Endothelial cell of umbilical vein (primary cell): ENCODE measurements at places on chromosomes 7 and 10.

DNA sequence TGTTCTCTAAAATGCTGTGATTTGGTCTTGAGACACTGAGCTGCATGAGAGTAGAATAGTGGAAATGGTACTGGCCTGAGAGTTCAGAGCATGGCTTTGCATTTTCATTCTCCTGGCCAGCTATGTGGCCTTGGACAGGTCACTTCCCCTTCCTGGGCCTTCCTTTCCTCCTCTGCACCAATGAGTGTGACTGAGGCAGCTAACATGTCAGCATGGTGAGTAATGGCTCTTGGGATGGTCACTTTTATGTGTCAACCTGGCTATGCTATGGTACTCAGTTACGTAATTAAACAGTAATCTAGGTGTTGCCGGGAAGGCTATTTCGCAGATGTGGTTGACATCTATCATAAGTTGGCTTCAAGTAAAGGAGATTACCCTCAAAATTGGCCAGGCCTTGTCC lies 109.3 kb downstream of the RTKN2 start:
- DNase-seq, result no peak
- no peaks in the 10 kb centered on the region for H3K4me1 ChIP-seq
- H3K27me3 ChIP-seq, result no peaks in the 10 kb centered on the region

GRCh38 chr7:85471740-85472139 lies 284.9 kb upstream of the SEMA3D start:
- no peaks in the 10 kb centered on the region for H3K27me3 ChIP-seq
- no peak overlapping the region for H3K27ac ChIP-seq
- H3K4me1 ChIP-seq, result no peaks in the 10 kb centered on the region
- DNase-seq, result peak; percentile 3
- no peak overlapping the region for H3K4me3 ChIP-seq
- H3K36me3 ChIP-seq, result no peaks in the 10 kb centered on the region

DNA sequence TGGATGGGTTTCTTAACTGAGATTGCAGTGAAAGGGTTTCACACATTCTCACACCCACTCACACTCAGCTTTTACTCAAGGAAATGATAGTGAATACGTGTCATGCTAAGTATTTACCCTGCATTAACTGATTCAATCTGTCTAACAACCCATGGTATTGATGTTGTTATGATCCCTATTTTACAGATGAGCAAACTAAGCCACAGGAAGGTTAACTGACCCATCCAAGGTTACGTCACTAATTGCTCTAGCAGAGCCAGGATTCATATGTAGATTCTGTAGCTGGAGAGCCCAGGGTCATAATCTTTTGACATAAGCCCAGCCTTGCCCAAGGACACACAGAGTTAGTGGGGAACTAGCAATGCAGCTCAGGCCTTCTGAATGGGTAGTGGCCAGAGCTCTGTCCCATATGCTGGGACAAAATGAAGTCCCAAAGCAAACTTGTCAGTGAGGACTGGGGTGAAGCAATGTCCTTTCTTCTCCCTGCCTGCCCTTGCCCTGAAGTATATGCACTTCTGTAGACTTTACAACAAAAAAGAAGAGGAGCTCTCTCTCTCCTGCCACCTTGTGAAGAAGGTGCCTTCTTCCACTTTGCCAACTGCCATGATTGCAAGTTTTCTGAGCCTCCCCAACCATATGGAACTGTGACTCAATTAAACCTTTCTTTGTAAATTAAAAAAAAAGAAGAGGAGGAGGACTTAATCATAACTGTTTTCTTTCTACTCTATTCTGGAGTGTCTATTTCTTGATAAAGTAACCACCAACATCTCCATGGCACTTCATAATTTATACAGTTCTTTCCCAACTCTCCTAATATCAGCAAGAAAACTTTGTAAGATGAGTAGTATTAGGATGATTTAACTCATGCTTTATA lies 4.9 kb upstream of the CYP3A7 start:
- no peak for DNase-seq
- no peak overlapping the region for H3K27ac ChIP-seq
- no peaks in the 10 kb centered on the region for H3K36me3 ChIP-seq
- no peaks in the 10 kb centered on the region for H3K27me3 ChIP-seq
- H3K4me1 ChIP-seq, result no peaks in the 10 kb centered on the region
- no peak overlapping the region for H3K4me3 ChIP-seq

DNA sequence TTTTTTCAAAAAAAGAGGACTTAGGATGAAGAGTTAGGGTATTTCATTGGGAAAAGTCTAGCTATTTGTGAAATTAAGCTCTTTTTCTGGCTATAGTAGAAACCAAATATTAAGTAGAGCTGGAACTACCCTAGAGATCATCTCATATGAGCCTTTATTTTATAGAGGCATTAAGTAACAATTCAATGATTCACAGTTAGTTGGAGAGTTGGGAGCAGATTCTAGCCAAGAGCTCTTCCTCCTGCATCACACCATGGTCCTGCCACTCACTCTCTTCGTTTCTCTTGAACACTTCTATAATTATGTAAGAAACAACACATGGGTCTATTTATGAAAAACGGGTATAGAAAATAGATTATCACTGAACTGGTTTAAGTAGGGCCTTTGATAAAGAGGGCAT lies 76.1 kb upstream of the ANK3 start:
- H3K27me3 ChIP-seq, result no peaks in the 10 kb centered on the region
- no peaks in the 10 kb centered on the region for H3K36me3 ChIP-seq
- no peak overlapping the region for H3K27ac ChIP-seq
- no peak overlapping the region for H3K4me3 ChIP-seq
- no peak for DNase-seq

GRCh38 chr7:128178611-128179010 lies 62.5 kb upstream of the LEP start:
- H3K4me1 ChIP-seq, result no peaks in the 10 kb centered on the region
- no peak overlapping the region for H3K4me3 ChIP-seq
- no peak overlapping the region for H3K27ac ChIP-seq
- H3K36me3 ChIP-seq, result no peaks in the 10 kb centered on the region

DNA sequence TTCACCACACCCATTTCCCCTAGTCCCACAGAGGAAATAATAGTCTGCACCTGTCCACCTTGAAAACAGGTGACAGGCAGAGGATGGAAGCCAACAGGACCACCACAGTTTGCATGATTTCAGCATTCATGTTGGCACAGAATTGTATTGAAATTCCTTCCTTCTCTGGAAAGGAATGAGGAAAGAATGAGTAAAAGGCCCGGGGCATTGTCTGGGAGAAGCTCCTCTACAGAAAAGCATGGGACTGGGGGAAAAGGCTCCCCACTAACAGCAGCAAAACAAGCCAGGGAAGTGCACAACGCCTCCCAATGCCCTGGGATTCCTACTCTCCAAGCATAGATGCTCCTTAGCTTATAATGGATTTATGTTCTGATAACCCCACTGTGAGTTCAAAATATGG lies 28.5 kb upstream of the TOMM7 start:
- no peak overlapping the region for H3K4me3 ChIP-seq
- peaks cover 4% of the 10 kb centered on the region for H3K27me3 ChIP-seq
- no peak overlapping the region for H3K27ac ChIP-seq
- H3K36me3 ChIP-seq, result no peaks in the 10 kb centered on the region
- peaks cover 11% of the 10 kb centered on the region for H3K4me1 ChIP-seq

DNA sequence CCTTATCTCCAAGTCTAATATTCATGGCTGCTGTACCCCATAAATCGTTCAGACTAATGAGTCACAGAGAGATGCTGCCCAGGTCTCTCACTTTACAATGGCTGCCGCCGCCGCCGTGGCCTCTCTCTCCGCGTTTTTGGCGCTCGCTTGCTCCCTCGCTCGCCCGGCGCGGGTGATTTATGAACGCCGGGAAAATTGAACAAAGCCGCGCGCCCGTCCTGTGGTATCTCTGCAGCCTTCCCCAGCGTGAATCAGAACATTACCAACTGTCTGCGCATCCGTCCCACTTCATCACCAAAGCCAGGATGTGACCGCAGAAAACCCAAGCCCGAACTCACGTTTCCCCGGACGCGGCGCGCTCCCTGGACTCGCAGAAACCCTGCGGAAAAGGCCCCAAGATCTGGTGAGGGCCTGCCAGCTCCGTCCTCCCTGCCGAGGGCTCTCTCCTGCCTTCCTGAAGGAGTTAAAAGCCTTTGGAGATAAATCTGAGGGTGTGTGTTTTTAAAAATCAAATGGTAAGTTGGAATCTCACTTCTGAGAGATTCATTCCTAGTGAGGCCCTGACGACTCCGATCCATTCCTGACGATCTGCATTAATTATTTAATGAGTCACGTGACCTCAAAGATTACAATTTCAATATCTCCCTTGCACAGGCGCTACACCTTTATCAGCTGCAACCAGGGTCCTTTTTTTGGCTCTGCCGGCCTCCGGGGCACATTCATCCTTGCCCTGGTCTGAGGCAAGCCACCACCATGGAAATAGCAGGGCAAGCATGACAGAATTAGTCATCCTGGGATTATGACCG lies 6.3 kb downstream of the HOXA4 start:
- DNase-seq, result peak; percentile 58
- H3K4me3 ChIP-seq, result no peak overlapping the region
- H3K27ac ChIP-seq, result peak overlapping the region; percentile 96
- H3K27me3 ChIP-seq, result no peaks in the 10 kb centered on the region
- peaks cover 75% of the 10 kb centered on the region for H3K4me1 ChIP-seq

DNA sequence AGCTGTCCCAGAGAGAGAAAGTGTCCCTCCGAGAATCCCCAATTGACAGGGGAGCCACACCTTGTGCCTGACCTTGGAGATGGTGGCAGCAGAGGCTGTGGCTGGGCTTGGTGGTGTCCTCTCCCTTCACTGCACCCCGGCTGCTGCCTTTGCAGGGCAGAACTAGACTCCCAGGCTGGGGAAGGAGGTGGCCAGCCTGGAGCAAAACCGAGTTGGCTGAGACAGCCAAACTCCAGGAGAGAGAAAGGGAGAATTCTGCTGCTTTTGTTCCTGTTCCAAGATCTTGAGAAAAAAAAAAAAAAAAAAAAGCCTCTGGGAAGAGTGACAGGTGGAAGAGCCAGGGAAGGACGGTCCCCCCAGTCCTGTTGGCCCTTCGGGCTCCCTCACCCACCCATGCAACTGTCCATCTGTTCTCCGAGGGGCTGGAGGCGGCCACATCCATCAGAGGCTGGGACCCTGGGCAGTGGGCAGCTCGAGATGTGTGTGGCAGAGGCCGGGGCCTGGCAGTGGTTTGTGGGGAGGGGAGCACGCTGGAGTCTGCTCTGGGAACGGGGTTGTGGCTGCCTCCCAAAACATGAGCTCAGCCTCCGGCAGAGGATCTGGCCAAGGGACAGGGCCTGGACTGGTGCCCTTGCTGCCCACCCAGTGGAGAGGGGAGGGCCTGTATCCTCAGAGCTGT lies 35.5 kb downstream of the CLIP2 start:
- H3K4me3 ChIP-seq, result no peak overlapping the region
- DNase-seq, result no peak
- no peak overlapping the region for H3K27ac ChIP-seq
- no peaks in the 10 kb centered on the region for H3K4me1 ChIP-seq
- peaks cover 2% of the 10 kb centered on the region for H3K36me3 ChIP-seq

- DNase-seq, result peak; percentile 18
- H3K36me3 ChIP-seq, result no peaks in the 10 kb centered on the region
- no peak overlapping the region for H3K27ac ChIP-seq
- H3K27me3 ChIP-seq, result no peaks in the 10 kb centered on the region
- no peaks in the 10 kb centered on the region for H3K4me1 ChIP-seq
Measured at GRCh38 chr10:117226813-117227451, 14.0 kb upstream of the SLC18A2 start.

GRCh38 chr7:108263425-108263824 lies 133.3 kb upstream of the LAMB4 start:
- no peak overlapping the region for H3K27ac ChIP-seq
- H3K36me3 ChIP-seq, result no peaks in the 10 kb centered on the region
- no peak overlapping the region for H3K4me3 ChIP-seq
- H3K4me1 ChIP-seq, result no peaks in the 10 kb centered on the region
- H3K27me3 ChIP-seq, result no peaks in the 10 kb centered on the region
- DNase-seq, result no peak

DNA sequence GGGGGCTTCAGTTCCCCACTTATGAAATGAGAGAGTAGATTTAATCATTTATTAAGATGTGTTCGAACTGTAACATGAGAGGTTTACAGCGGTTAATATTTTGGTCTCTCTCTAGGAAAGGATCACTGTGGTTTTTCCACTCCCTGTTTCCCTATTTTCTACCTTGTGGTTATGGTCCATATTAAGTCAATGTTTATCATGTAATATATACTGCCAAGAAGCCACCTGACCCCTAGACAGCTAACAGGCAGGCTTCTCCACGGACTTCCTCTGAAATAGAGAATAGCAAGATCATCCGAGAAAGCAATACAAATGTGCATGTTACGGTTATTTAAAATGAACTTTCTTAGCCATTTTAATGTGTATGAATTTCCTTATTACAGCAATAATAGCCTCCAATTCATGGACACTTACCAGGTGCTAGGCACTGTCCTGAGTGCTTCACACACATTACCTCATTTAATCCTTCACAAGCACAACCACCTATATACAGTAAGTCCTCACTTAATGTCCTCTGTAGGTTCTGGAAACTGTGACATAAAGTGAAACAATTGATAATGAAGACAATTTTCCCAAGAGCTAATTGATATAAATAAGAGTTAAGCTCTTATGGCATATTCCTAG lies 835 bp upstream of the COL28A1 start:
- H3K4me3 ChIP-seq, result no peak overlapping the region
- no peak for DNase-seq
- H3K4me1 ChIP-seq, result no peaks in the 10 kb centered on the region
- no peak overlapping the region for H3K27ac ChIP-seq

- H3K27ac ChIP-seq, result no peak overlapping the region
- DNase-seq, result no peak
- no peak overlapping the region for H3K4me3 ChIP-seq
- H3K36me3 ChIP-seq, result no peaks in the 10 kb centered on the region
Measured at GRCh38 chr7:77467408-77467807, 51.3 kb upstream of the GSAP start.

GRCh38 chr10:73848821-73849489 lies 25.4 kb downstream of the CAMK2G start:
- H3K27ac ChIP-seq, result no peak overlapping the region
- H3K4me3 ChIP-seq, result no peak overlapping the region
- no peaks in the 10 kb centered on the region for H3K27me3 ChIP-seq
- DNase-seq, result peak; percentile 76
- no peaks in the 10 kb centered on the region for H3K4me1 ChIP-seq
- peaks cover 12% of the 10 kb centered on the region for H3K36me3 ChIP-seq

DNA sequence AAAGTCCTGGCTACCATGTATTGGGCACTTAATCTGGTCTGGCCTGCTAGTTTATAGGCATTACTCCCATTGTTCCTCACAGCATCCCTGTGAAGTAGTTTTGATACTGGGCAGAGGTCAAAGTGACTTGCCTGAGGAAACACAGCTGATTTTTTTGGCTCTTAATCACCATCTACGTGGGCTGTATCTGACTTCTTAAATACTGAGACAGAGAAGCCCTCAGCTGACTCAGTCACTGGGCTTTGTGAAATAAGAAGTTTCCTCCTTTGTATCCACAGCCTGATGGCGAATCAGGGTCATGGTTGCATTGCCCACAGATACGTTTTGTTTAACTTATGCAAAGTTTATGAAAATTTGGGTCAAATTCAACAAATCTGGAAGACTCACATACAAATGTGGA lies 13.2 kb downstream of the TACR2 start:
- H3K4me3 ChIP-seq, result no peak overlapping the region
- DNase-seq, result peak; percentile 66
- peaks cover 6% of the 10 kb centered on the region for H3K36me3 ChIP-seq
- no peaks in the 10 kb centered on the region for H3K27me3 ChIP-seq

- H3K27ac ChIP-seq, result no peak overlapping the region
- no peaks in the 10 kb centered on the region for H3K27me3 ChIP-seq
- no peaks in the 10 kb centered on the region for H3K4me1 ChIP-seq
- H3K4me3 ChIP-seq, result no peak overlapping the region
- H3K36me3 ChIP-seq, result no peaks in the 10 kb centered on the region
Measured at GRCh38 chr10:13311177-13311575, 11.3 kb upstream of the PHYH start.

- H3K27me3 ChIP-seq, result no peaks in the 10 kb centered on the region
- H3K27ac ChIP-seq, result no peak overlapping the region
- no peak overlapping the region for H3K4me3 ChIP-seq
- peaks cover 17% of the 10 kb centered on the region for H3K4me1 ChIP-seq
- H3K36me3 ChIP-seq, result no peaks in the 10 kb centered on the region
- peak; percentile 86 for DNase-seq
Measured at GRCh38 chr10:62244785-62245467, 23.7 kb downstream of the RTKN2 start.
